ENCODE measurements at places on chromosomes 11 and 22.
A peak's percentile ranks its signal among the peaks of the same experiment; 100 is the strongest.

DNA sequence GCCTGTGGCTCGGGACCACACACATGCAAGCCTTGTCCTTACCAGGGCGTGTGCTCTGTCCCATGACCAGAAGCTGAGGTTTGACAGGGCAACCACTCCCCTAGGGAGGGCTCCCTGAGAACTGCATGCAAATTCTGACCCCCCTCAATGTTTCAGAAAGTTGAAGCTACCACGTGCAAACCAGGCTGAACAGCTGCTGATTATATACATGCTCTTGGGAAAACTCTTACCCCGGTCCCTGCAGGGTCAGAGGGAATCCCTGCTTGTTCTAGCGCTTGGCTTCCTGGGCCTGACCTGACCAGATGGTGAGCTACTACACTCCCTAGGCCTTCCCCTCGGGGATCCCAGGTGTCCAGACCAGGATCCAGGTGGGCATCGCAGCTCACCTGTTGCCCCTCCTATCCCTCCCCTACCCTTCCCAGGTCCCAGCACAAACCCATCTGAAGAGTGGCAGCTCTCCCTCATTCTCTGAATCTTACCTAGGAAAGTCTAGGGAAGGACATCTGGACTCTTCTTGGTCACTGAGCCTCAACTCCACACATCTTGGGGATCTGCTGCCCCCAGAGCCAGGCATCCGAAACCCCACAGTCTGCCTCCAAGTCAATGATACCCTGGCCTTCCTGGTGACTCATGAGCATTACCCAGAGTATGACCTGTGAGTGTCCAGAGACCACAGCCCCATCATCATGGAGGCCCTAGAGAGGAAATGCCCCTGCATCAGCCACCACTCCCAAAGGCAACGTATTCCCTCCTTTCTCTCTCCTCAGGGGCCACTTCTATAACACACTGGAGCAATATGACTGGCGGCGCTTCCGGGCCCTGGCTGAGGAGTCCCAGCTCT, 61.5 kb downstream of the BTG4 start:
- DNase-seq, result peak; percentile 38

- DNase-seq, result peak; percentile 18
These were observed 118.2 kb upstream of the CRYBB3 start for GRCh38 chr22:25081409-25081824.

GRCh38 chr22:44962741-44963454, 46.9 kb downstream of the PHF21B start:
- DNase-seq, result no peak

GRCh38 chr11:132821014-132821413, 711.3 kb downstream of the OPCML start:
- peak; percentile 3 for DNase-seq

- DNase-seq, result no peak
These were observed 17.9 kb upstream of the FJX1 start for GRCh38 chr11:35600331-35600838.

GRCh38 chr11:13859892-13860291, 102.6 kb upstream of the SPON1 start:
- DNase-seq, result no peak

GRCh38 chr11:78339945-78340344, 77.7 kb downstream of the GAB2 start:
- no peak for DNase-seq

GRCh38 chr11:73287400-73288101, 15.4 kb downstream of the P2RY6 start:
- DNase-seq, result no peak

DNA sequence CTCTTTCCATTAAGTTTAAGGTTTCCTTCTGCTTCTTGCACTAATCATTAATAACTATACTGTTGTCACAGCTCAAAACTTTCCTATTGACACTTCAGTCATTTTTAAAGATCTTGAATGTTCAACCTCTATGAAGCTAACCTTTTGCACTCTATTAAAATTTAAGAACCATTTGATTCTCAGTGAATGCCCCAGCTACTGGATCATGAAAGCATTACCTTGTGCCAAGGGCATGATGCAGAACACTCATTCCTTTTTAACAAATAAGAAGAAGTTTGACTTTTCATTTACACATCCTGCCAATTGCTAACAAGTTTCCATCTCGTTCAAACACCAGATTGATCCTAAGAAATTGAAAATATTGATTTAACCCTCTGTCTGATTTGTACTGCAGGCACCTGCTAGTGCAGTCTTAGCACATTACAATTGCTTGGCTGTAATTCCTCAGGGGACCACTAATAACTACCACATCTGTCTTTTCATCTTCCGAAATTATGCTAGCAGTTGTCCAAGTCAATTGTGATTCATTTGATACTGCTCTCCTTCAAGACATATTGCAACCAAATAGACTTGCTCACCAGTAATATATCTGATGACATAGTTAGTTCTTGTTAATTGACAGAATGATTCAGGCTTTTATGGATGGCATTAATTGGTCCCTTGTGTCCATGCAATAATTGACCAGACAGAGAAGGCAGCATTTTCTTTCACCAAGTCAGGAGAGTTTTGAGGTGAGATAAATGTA, 158.4 kb downstream of the TEAD1 start:
- DNase-seq, result no peak
